ENCODE measurements at places on chromosomes 4 and X.

GRCh38 chr4:41989994-41990364, 351 bp upstream of the SLC30A9 start:
- DNase-seq = no peak

GRCh38 chrX:136271300-136271699, 20.1 kb upstream of the MAP7D3 start:
- no peak for DNase-seq

DNA sequence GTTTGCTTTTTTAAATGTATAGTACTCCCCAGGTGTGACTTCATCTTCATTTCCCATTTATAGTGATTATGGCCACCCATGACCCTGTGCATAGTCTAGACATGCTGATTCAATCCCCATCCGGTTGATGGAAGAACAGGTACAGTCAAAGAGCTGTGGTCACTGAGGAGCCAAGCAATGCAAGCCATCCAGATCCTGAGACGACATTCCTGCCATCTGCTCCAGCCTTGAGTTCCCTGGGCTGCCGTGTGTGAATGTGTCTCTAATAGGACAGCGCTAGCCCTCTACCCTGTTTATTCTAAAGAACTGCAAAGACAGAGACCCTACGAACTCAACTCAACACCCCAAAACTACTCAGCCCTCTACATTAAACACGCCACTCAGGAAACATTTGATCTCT, 1.7 kb downstream of the KCNIP4 start:
- DNase-seq = no peak

DNA sequence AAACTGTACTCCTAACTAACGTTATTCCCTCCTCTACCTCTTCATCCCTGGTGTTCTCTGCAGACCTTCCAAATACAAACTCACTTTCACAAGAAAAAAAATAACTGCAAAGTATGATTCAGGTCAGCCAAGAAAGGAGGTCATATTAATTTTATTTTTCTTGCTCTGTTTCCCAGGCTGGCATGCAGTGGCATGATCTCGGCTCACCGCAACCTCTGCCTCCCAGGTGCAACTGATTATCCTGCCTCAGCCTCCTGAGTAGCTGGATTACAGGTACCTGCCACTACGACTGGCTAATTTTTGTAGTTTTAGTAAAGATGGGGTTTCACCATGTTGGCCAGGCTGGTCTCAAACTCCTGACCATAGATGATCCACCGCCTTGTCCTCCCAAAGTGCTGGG, 156.6 kb downstream of the CHIC2 start:
- no peak for DNase-seq

- no peak for DNase-seq
These were observed 50.3 kb upstream of the SORBS2 start for GRCh38 chr4:185862340-185862739.

- no peak for DNase-seq
These were observed 297.2 kb upstream of the LDB2 start for GRCh38 chr4:17195461-17196275.

GRCh38 chr4:99615170-99615820, 40.7 kb downstream of the MTTP start:
- no peak for DNase-seq

GRCh38 chr4:162727232-162727631, 439.5 kb downstream of the NAF1 start:
- no peak for DNase-seq

- DNase-seq = no peak
These were observed 103.5 kb downstream of the TMA16 start for GRCh38 chr4:163598028-163598427.

DNA sequence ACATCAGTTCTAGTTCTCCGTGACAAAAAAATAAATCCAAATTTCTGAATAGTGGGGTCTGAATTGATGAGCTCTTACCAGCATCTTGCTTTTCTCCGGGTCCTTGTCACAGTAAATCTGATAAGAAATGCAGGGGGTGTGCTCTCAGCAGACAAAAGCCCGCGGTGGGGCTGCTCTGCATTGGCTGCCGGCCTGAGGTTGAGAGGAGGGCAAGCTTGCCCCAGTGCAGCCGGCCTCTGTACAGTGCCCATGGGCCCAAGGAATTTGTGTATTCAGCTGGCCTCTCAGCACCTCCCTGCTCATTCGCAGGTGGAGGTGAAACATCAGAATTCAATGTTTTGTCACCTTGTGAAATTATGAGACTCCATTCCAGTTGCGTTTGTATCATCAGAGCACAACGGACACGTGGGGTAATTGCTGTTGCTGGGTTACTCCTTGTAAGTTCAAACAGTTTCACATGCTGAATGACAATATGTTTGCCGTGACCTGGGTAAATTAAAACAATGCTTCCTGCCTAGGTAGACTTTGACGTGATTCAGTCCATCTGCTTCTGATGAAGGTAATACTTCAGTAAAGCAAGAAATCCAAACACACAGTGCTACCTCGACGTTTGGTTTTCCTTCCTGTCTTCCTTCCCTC, 596.4 kb downstream of the MID1IP1 start:
- DNase-seq = no peak

GRCh38 chr4:139522457-139522856, 33.6 kb downstream of the SETD7 start:
- DNase-seq = no peak

DNA sequence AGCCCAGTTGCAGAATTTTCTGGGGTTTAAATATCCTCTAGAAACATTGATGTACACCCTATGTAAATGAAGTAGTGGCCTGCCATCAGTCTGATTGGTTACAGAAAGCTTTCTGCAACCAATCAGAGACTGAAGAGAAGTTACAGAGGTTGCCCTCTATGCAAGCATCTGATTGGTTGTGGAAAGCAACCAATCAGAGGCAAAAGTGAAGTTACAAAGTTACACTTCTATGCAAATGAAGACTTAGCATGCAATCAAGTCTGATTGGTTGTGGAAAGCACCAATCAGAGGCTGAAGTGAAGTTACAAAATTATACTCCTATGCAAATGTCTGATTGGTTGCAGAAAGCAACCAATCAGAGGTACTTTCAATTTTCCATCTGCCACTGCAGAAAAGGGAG, 51.9 kb upstream of the USP9X start:
- DNase-seq = no peak

DNA sequence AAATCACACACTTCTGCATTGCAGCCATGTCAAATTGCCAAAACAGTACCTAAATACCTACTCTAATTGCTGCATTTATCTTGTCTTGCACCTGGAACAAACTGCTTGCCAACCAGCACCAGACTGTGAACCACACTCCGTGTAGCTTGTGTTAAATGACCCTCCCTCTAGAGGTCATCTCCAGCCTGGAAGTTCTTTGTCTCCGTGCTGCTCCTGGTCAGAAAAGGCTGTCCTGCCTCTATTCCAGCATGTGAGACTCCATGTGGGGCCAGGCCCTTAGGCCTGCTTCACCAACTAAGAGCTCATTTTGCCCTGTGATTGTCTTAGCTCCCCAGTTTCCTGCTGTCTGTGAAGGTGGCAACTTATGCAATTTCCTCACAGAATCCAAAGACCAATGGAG, 28.3 kb downstream of the CNGA2 start:
- no peak for DNase-seq

DNA sequence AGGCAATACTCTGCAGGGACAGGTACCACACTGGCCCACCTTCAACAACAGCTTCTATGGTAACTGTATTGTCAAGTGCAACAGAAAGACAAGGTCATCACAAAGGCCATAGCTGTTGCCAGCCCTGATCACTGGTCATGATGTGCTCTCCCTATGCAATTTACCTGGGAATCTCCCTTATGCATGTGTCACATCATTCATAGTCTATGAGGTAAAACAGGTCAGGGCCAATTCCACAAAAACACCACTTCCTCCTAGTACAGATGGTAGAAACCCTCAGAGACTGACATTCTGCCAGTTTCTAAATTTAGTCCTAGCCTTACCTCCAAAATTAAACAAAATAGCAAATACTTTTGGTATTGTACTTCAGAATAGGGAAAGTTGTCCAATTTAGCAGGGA, 132.8 kb downstream of the MGST2 start:
- DNase-seq = no peak

DNA sequence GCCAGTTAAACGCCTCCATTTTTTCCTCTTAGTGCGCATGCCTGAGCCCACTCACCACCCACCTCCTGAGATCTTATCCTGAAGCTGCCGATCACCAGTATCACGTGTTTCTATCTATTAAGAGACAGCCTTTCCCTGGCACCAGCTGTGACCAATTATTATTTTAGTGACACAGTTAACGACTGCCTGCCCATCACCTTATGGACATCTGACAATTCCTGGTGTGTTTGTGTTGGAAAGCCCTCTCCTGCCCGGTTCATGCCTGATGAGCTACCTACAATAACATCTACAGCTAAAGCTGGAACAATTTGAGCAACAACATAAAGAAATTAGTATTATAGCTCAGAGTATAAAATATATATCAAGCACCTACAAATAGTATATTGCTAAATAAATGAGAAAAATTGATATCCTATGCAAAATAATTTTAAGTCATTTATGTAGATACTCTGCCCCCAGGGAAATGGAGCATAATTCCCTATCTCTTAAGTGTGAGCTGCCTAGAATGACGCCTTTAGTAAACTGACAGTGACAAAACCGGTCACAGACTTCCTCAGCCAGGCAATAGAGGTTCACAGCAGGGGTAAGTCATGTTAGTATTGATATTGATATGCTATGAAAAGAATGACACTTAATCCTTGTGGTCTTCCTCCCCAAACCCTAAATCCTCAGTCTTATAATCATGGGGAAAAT, 862.2 kb downstream of the TRAM1L1 start:
- no peak for DNase-seq

DNA sequence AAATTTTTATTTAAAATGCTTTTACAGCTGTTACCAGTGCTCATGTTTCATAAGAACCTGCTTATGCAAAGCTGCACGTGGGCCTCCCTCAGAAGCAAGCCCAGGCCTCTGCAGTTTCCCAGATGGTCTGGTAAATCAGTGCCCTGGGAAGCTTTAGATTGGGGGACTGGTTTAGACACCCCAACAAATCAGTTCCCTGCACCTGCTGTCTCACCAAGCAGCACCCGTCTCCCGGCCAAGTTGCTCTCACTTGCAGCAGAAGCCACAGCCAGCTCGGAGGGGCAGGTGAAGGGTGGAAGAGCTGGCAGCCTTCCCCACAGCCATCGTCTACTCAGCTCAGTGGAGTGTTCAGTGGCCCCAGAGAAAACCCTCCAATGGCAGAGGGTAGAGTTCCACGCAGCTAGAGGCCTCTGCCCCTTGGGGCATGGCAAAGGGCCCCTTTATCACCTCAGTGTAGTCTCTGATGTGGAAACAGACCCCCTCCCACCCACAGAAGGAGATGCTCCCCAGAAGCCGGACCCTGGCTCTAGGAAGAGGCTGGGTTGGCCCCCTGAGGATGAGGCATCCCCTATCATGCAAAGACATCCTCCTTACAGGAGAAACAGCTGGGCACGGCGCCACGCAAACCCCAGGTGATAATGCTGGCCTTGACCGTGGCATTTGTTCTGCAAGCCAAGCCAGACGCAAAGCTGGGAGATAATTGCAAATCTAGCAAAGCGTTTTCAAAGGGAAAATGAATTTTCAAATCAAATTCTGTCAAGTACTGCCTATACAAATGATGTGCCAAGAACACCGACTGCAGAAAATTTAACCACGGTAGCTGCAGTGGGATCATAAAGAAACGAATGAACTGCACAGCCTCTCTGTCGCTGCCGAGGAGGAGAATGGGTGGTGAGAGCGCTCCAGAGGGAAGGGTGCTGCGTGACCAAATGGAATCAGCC, 51.9 kb downstream of the ZFYVE28 start:
- DNase-seq = no peak

GRCh38 chr4:2948895-2949781, 14.1 kb downstream of the NOP14 start:
- DNase-seq = no peak

DNA sequence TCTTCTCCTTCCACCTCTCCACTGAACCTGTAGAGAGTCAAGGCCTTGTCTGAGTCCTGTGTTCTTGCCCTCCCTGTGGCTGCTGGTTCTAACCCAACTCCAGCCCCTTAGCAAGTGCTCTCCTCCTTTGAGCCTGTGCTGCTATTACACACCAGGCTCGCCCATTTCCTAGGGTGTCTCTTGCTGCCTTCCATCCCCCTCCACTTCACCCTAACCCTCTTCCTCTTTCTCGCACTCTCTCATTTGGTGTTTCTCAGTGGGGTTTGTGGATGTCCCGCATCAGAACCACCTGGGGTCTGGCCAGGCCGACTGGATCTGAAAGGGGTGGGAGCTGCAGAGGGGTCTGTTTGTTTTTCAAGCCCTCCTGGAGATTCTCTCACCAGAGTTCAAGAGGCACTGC, 156.7 kb downstream of the SPRY1 start:
- DNase-seq = no peak

- peak; percentile 5 for DNase-seq
These were observed 886 bp upstream of the WWC2 start for GRCh38 chr4:183098019-183098722.

DNA sequence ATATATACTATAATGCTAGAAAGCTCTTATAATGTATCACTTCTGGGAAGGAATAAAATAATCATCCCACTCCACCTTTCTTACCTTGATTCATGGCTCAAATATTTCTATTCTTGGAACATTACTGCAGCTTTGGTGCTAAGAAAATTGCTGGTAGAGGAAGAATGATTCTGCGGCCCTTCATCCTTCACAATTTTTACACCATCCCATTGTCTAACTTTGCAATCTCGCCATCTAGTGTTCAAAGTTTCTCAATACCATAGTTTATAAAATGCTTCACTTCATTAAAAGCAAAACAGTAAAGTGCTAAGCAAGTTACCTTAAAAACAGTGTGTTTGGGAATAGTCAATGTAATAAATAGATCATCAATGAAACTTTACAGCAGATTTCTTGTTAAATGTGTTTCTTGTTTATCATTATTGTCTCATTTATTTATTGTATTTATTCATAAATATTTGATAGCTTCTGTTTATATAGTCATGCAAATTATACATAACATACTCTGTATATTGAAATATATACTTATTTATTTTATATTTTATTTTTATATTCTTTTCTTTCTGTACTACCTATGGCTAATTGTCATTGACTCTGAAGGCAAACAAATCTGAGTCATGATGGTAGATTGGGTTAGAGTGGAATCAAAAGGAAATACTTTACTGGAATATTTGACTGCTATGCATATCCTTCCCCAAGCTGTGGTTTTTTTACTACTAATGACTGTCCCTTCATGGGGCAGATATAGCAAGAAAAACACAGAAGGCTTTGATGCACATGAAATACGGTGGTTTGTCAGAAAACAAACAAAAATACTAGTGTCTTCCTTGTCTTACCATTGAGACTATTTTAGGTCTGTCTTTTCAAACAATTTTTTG, 390.7 kb downstream of the MAPK10 start:
- no peak for DNase-seq

GRCh38 chr4:75599647-75600046, 30.7 kb downstream of the CDKL2 start:
- no peak for DNase-seq

DNA sequence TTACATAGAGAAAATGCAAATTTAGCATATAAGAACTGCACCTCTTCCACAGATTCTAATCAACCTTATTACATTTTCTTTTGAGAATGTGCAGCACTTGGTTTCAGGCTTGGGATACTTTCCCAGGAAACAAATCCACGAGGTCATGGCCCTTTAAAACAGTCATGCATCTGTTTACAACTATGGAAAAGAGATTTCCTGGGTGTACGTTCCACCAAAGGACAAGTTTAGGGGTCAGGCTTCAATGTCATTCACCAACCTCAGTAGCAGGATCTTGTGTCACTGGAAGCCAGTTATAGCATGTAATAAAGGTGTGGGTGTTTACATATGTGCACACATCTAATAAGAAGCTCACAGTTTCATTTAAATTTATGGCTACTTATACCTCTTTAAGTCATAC, 30.7 kb downstream of the EREG start:
- no peak for DNase-seq
